Activated CD8-positive, alpha-beta memory T cell treated with anti-CD3 and anti-CD28 coated beads for 1 hour (primary cell): ENCODE measurements at places on chromosomes 7 and 10.

GRCh38 chr10:129949411-129949810 lies 14.7 kb downstream of the EBF3 start:
- no peak for DNase-seq

GRCh38 chr7:39554583-39555165 lies 11.5 kb upstream of the YAE1 start:
- no peak for DNase-seq

GRCh38 chr10:17344206-17344605 lies 110.2 kb downstream of the ST8SIA6 start:
- DNase-seq = no peak

- DNase-seq = no peak
Measured at GRCh38 chr10:83666762-83667161, 472.5 kb upstream of the GHITM start.

DNA sequence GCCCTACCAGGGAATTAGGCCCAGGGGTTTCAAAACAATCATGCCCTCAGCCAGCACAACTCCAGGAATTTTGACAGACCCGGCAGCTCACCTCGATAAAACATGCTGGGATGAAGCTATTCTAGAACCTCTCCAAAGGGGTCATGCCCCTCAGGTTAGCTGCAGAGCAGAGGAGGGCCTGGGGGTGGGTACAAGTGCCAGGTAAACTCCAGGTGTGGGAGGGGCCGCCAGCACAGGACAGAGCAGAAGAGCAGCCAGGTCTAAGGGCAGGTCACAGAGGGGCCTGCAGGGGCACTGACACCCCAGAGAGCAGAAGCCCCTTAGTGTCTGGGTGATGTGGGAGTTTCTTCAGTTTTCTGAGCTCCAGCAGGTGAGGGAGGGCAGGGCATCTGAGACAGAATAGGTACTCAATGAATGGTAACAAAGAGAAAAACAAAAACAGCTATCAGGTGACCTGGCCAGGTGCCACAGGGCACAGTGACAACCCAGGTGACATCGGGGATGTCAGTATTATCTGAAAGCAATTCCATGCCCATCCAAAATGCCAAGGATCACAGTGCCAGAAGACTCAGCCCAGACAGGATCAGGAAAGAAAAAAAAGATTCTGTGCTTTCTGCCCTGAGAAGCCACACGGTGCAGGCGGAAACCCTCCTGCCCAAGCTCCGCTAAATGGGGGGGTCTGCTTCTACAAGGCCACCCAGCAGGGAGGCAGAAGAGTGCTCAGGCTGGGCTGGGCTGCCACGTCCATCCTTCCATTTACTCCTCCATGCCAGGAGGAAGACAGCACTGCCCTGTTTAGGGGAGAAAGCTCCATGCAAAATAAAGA lies 104.5 kb downstream of the TNS3 start:
- DNase-seq = no peak

GRCh38 chr7:33807779-33808482 lies 97.4 kb upstream of the BMPER start:
- no peak for DNase-seq

DNA sequence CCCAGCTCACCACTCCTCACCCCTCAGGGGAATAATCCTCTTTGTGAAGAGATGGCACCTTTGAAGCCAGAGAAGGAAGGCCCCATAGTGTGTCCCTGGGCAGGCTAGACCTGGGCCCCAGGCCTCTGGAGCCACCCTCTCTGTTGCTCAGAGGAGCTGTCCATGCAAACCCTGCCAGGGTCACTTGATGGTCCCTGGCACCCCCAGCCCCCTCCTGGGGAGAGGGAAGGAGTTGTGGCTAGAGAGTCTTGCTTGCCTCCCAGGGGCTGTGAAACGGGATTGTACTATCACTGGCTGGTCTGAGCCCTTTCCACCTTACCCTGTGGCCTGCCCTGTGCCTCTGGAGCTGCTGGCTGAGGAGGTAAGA lies 5.8 kb downstream of the GHRHR start:
- DNase-seq = no peak

DNA sequence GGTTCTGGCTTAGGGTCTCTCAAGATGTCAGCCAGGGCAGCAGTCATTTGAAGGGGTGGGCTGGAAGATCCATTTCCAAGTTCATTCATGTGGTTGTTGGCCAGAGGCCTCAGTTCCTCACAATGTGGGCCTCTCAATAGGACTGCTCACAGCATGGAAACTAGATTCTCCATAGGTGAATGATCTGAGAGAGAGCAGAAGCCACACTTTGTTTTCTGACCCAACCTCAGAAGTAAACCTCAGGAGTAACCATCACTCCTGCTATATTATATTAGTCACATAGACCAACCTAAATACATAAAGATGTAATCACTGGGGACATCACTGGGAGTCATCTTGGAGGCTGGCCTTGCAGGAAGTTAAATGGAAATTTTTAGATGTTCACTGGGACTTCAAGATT lies 42.2 kb downstream of the GBF1 start:
- DNase-seq = no peak

DNA sequence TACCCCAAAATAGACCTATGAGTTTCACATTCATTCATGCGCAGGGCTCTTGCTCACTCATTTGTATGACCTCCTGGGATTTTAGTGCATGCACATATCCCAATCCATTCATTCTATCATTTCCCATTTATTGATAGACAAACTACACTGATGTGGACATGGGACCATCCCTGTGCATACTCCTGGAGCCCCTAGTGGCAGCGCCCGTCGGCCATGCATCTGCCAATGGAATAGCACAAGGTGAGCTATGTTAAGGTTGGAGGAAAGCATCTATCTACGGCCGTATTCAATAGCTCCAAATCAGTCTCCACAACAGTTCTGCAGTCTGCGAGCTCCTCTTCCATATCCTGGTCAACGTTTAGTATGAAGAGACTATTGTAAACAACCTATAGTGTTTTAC lies 31.7 kb upstream of the FIGNL1 start:
- no peak for DNase-seq

- DNase-seq = no peak
Measured at GRCh38 chr7:76315364-76315763, 12.9 kb downstream of the HSPB1 start.

- no peak for DNase-seq
Measured at GRCh38 chr7:110774071-110774470, 316.9 kb upstream of the LRRN3 start.

GRCh38 chr10:114246679-114247305 lies 7.7 kb downstream of the VWA2 start:
- no peak for DNase-seq

DNA sequence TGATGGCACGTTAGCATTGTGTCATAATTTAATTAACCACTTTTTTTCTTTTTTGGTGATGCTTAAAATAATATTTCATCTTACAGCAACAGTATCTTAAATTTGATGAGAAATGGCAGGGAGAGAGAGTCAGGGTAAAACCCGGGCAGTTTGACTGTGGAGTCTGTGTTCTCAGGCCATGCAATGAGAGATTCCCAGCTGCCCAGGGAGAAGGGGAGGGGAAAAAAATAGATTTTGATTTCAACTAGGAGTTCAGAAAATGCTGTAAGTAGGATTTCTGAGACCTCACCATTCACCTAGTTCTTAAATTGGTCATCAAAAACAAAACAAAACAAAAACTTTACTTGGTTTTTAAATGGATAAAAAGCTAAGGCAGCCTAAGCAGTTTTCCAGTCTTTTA lies 37.4 kb upstream of the XPNPEP1 start:
- no peak for DNase-seq

DNA sequence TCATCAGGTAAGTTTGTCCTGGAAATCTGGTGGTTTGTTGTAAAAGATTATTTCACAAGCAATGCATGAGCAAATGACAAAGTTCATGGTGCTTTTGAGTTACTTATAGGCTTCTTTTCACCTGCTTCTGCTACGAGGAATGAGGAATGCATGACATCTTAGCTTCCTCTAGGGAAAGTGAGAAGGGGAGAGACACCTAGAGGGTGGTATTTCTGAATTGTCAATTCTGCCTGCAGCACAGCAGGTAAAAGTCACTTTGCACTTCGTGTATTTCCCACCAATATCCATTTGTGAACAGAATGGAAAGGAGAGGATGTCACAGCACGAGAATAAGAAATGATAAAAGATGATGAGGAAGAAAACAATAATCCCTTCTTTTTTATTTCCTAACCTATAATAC lies 153.4 kb upstream of the FEZF1 start:
- DNase-seq = no peak

GRCh38 chr7:17212188-17212587 lies 86.3 kb upstream of the AHR start:
- DNase-seq = no peak

DNA sequence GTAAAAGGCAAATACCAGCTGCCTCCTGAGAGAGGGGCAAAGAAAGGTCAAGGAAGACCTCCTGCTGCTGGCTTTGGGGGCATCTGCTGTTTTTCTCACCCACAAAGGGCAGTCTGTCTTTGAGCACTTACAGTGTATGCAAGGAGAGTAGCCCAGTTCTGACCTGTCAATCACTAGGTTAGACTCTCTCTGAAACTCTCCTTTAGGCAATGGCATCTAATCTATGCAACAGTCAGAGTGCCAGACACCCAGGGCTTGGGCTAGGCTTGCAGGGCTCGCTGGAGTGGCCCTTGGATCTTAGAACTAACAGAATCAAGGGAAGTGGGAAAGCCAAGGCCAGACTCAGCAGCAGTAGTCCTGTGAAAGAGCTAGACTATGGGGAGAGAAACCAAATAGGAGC lies 522.9 kb downstream of the NRG3 start:
- no peak for DNase-seq

DNA sequence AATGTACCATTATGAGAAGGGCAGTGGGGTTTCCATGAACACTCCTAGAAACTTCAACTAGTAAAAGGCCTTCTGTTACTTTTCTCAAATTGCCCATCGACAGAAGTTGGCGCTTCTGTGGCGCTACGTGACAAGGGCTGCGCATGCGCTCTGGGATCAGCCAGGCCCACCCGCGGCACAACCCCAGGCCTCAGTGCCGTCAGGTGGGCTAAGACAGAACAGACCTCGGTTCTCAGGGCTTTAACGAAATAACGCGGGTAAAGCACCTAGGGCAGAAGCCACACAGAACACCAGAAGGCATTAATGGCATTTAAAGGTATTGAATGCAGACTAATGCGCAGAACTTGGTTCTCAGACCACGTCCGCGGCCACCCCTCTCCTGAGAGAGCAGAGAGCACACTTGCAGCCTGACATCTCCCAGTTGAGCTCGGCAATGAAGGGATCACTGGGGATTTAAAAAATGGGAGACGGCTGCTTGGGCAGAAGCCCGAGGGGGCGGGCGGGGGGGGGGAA lies 67.6 kb upstream of the CTNNA3 start:
- DNase-seq = peak; percentile 63

DNA sequence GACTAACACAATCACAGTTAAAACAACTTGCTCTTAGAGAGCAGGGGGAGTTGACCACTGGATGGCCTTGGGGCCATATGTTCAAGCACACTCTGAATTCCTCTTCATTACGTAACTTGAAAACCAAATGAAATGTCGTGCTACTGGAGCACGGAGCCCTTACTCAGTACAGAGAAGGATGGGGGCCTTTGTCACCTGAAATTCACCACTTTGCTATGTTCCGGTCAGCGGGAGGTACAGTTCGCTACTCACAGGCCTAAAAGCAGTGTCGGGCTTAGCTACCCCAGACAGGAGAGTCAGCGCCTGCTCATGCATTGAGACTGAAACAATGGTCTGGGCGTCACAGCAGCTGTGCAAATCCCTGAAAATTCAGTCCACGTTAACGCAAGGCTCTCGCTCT lies 39.6 kb downstream of the GLI3 start:
- no peak for DNase-seq

DNA sequence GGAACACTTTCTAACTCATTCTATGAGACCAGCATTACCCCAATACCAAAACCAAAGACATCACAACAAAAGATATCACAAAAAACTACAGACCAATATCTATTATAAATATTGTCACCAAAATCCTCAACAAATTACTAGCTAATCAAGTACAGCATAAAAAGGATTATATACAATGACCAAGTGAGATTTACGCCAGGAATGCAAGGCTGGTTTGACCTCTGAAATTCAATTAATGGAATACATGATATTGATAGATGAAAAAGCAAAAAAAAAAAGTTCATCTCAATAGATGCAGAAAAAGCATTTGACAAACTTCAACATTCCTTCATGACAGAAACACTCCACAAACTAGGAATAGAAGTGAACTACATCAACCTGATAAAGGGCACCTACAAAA lies 175.3 kb downstream of the LCOR start:
- DNase-seq = no peak

DNA sequence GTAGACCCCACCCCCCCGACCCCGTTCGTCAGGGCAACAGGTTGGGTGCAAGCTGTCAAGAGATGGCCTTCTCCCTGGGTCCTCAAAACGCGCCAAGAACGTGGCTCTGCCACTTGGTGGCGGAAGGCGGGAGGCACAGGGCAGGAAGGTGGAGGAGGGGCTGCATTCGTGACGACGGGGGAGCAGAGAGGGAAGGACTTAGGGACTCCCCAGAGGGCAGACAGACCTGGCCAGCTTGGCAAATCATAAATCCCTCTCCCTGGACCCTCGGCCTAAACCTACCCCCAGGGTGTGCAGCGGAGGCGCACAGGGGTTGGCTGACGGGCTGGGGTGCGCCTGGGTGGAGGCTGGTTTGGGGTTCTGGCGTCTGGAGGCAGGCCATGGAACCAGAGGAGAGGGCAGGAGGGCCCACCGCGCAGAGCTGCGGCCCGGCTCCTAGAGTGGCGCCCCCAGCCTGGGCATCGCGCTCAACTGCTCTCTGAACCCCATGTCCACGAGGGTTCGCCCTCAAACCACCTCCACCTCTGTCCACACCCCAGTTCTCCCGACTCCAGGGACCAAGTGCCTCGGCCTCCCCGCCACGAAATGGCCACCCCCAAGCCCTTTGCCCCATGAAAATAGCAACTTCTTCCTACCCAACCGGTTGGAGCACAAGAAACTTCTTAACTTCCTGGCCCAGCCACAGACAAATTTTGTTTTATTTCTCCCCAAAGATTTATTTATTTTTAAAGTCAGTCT lies 10.8 kb upstream of the GATA3 start:
- DNase-seq = no peak

GRCh38 chr10:49242604-49243003 lies 54.4 kb upstream of the TMEM273 start:
- no peak for DNase-seq

DNA sequence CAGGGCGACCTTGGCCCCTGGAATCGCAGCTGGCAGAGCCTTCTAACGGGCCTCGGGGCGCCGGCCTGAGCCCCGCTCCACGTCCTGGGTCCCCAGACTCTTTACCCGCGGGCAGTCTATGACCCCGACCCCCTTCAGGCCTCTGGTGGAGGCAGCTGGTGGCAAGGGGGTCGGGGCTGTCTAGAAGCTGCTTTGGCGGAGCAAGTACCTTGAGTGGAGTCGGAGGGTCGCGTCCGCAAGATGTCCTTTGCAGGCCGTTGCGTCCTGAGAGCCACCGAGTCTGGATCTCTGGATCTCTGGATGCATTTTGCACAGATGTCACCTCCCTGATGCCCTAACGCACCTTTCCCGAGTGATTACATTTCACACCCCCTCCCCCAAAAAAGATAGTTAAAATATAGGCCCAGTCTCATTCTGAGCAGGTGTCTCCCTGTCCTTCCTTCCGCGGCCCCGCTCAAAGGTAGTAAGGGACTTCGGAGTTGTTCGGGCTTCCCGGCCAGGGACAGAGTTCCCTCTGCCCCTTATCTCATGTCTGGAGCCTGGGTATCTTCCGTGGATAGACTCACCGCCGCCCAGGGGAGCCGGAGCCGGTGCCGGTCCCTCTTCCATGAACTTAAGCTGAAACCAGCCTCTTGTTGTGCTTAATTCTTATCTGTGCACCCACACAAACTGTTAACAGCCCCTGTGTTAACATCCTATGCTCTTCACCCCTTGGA lies 457 bp downstream of the ACADSB start:
- no peak for DNase-seq
